Left kidney (tissue), 8 donors: ENCODE measurements at places on chromosomes 6 and 20.

GRCh38 chr6:105867821-105868220, 218.3 kb upstream of the PRDM1 start:
- DNase-seq = no peak

DNA sequence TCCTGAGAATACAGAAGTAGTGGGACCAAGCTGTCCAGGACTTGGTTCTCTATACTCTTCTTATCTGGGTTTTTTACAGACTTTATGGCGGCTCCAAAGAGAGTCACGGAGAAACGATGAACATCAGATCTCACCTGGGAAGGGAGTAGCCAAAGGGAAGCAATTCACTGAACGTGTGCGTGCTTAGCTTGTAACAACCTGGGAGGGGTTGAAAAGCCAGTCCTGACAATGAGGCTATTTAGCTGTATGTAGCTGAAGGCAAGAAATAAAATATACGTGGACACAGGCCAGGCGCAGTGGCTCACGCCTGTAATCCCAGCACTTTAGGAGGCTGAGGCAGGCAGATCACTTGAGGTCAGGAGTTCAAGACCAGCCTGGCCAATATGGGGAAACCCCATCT, 18.2 kb upstream of the RBL1 start:
- no peak for DNase-seq

- DNase-seq = no peak
Observed at GRCh38 chr20:47953471-47953870, 168.2 kb upstream of the SULF2 start.

GRCh38 chr6:31734821-31735406, 1.4 kb downstream of the CLIC1 start:
- no peak for DNase-seq

DNA sequence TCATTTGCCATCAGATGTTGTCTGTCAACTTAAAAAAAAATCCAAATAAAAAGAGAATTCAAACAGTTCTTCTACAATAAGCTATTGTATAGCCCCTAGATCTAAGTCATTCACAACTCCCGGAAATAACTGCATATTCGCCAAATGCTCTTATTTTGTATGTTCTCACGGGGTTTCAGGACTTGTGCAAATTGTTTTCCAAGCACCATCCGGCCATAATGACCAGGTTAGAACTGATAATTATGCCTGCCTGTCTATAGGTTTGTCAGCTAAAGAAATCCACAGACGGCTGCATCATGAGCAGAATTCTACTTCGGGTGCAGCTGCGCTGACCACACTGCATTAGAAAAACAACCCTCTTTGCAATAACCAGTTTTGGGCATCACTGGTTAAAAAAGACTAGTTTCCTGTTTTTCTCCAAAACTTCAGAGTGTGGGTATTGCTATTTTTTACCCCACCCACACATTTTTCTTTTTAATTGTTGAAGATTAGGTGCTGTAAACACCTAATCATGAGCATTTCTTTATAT, 87.7 kb downstream of the HIVEP2 start:
- DNase-seq = no peak

DNA sequence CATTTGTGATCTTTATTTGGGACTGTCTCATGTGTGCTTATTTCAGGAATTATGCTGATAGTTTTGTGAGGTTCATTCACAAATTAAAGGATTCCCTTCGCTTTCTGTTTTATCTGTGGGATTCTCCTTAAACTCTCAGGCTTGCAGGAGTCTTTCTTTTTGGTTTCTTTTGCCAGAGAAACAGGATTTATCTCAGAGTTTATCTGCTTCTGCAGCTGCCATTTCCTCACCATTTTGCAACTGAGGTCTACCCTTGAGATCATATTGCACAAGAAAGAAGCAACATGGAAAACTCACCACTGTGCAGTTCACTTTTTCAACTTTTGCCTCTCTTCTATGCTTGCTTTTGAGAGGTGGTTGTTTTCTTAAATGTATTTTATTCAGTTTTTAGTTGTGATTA, 201.0 kb downstream of the PRL start:
- no peak for DNase-seq

DNA sequence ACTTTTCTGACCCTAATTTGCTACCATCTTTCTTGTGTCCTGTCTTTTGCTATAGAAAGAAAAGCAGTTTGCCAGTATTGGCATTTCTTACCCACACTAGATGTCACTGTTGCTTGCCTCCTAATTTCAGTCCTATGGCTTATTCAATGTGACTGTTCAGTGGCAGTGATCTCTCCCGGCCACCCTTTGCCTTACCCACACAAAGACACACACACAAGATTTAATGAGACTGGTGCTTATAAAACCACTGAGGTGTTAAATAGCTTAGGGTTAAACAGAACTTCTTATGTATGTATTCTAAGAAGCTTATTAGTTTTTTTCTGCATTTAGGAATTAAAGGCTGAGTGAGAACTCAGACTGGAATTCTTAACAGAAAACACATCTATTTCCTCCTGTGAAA, 233.6 kb upstream of the ASCC3 start:
- peak; percentile 61 for DNase-seq

- DNase-seq = peak; percentile 73
Observed at GRCh38 chr6:108174371-108175175, 8.8 kb downstream of the NR2E1 start.

GRCh38 chr6:25419879-25420278, 140.7 kb downstream of the CARMIL1 start:
- no peak for DNase-seq

DNA sequence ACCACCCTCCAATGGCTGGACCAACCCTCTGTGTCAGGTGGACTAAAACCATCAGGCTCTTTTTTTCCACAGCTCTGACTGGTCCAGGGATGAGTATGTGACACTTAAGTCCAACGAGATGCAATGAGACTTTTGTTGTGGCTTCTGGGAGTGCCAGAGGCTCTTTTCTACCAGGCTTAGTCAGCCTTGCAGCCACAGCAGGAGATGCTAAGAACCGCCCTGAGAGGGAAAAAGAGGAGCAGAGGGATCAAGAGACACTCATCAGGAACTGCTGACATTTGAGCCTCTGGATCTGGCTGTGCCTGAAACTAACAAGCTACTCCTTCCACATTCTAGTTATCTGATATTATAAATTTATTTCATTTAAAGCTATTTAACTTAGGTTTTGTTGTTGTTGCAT, 270.9 kb upstream of the SULF2 start:
- DNase-seq = no peak

GRCh38 chr6:137864812-137865508, 2.1 kb upstream of the TNFAIP3 start:
- no peak for DNase-seq

- DNase-seq = no peak
Observed at GRCh38 chr6:26271668-26272024, 93.4 kb upstream of the BTN3A2 start.

- peak; percentile 70 for DNase-seq
Observed at GRCh38 chr20:14838663-14839628, 501.5 kb upstream of the FLRT3 start.

DNA sequence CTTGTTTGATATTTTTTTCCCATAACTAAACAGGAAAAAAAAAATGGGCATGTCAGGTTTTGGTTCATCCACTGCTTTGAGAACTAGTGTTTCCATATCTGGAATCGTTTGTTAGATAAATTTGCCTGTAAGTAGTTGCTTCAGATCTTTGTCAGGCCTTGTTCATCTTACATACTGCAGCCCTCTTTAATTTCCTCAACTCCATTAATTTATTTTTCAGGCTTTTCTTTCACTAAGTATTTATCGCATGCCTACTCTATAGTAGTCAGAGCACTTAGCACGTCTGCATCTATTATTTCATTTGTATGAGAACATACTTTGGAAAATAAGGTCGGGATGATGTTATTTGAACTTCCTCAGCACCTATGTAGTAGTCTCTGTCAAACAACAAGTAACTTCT, 80.9 kb downstream of the CAP2 start:
- DNase-seq = no peak

DNA sequence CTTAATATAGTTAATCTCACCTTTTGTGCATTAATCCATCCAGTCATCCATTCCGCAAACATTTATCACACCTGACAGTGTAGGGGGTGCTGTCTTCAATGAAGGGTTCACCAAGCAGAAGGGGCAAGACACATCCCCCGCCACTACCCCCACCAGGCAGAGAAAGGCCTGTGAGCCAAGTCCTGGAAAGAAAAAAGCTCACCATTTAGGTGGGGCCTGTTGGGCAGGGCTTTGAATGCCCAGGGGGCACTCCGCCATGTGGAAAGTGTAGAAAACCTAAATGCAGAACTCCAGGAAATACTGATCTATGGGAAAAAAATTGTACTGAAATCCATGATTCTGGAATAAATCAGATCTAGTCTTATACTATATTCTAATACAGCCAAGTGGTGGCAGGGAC, 4.8 kb upstream of the STX16 start:
- DNase-seq = no peak

DNA sequence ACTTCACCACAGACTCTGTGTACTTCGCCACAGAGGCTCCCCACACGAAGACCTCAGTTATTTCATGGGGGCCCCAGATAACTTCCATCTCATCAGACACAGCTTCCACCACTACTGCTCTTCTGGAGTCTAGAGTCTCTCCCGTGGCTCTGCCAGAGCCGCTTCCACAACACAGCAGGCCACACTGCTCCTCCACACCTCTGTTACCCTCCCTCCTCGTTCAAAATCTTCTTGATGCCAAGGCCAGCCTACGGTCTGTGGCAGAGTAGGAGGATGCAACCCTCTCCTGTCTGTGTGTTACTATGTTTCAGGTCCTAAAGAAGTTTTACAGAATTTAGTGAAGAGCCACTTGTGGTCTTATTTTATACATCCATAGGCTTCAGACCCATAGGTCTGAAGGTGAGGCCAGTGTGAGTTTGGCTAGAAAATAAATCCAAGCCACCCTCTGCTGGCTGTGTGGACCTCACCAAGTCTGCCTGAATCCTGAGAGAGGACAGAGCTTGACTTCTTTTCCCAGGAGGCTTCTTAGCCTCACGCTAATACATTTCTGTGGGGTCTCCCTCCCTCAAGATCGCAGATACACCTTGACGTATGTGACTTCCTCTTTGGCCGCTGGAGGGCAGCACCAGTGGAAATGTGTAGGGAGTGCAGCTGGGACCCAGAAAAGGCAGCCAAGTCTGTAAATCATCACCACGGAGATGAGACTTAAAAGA, 197.7 kb downstream of the FAXC start:
- peak; percentile 36 for DNase-seq

GRCh38 chr20:56453352-56453751, 15.1 kb upstream of the RTF2 start:
- no peak for DNase-seq

- no peak for DNase-seq
Observed at GRCh38 chr6:142906945-142907470, 38.0 kb downstream of the HIVEP2 start.

- no peak for DNase-seq
Observed at GRCh38 chr6:44086931-44087574, 40.2 kb downstream of the MRPL14 start.

- DNase-seq = no peak
Observed at GRCh38 chr6:30972816-30973215, 10.7 kb upstream of the MUC21 start.

DNA sequence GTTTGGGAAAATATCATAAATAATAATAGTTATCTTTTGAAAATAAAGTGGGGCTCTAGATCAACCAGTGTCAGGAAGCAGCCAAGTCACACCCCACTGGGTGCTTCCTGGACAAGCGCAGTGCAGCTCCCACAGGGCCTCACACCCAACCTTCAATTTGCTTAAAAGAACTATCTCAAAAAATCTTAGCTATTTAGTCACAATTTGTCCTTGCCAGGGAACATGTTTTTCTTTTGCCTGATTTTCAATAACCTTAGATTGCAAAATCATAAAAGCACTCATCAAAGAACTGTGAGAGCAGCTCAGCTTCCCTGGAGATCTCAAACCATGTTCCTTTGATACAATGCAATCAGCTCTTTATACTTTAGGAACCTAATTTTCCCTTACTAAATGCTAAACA, 1.6 kb upstream of the NCOA7 start:
- DNase-seq = no peak

GRCh38 chr20:25225642-25226432, 22.0 kb upstream of the PYGB start:
- no peak for DNase-seq

- DNase-seq = no peak
Observed at GRCh38 chr6:119856136-119856535, 506.6 kb upstream of the MAN1A1 start.

DNA sequence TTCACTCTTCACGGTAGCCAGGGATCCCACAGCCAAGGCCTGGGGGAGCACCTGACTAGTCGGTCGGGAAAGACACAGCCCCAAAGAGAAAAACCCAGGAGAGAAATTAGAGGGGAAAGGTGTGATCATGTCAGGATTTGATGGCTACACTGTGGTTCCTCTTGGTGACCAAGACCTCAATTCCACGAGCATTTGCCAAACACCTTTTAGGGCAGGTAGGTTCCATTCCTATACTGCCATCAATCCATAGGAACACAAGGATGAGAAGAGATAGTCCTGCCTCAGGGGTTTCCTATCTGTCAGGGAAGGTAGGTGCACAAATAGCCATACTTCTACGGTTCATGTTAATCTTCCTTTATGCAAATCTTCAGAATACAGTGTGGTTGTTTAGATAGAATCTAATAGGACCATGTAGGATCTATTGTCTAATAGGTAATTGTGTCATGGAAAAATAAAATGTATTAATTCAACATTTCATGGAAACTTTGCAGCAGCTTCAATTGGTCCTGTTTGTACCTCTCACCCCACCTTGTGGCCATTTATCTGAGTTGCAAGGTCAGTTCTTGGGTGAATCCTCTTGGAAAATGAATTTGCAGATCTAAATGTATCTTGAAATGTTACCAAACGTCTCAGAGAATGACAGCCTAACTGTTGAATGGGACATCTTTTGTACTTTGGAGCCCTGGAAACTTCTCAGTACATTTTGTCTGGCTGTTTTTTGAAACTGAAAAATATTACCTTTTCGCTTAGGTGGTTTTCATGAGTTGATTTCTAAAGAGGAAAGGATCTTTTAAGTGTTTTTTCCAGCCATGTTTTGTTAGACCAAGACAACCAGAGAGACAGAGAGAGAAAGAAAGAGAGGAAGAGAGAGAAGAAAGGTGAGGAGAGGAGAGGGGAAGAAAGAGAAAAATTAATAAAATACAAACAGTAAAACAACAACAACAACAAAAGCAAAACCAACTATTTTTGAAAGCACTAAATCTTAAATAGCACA, 33.7 kb upstream of the IYD start:
- DNase-seq = peak; percentile 54

GRCh38 chr6:169420912-169421543, 167.4 kb upstream of the THBS2 start:
- peak; percentile 47 for DNase-seq

GRCh38 chr6:157887892-157888291, 64.8 kb downstream of the SNX9 start:
- no peak for DNase-seq

GRCh38 chr20:5482791-5483190, 166.0 kb upstream of the PROKR2 start:
- DNase-seq = no peak

DNA sequence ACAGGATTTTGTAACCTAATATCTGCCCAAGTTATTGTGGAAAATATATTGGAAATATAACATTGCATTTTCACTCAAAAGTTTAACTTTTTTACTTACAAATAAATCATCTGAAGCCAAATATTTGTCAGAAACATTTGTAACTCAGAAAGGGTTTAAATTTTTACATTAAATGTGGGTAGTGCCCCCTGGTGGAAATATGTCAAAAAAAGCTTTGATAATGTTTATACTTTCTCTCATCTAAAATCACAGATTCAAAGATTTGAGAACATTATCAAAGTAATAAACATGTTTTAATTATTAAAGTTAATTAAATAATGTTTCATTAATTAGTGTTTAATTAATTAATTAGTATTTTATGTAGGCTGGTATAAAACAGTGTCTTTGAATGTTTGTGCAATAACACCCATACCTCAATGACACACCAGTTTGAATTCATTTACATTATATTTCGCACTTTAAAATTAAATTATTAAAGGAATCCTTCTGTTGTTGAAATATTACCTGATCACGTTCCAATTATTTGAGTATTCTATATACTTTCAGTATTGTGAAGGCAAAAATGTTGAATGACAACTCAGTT, 320.1 kb upstream of the FKBP1C start:
- DNase-seq = peak; percentile 14
